ENCODE measurements at places on chromosomes 4 and X.

DNA sequence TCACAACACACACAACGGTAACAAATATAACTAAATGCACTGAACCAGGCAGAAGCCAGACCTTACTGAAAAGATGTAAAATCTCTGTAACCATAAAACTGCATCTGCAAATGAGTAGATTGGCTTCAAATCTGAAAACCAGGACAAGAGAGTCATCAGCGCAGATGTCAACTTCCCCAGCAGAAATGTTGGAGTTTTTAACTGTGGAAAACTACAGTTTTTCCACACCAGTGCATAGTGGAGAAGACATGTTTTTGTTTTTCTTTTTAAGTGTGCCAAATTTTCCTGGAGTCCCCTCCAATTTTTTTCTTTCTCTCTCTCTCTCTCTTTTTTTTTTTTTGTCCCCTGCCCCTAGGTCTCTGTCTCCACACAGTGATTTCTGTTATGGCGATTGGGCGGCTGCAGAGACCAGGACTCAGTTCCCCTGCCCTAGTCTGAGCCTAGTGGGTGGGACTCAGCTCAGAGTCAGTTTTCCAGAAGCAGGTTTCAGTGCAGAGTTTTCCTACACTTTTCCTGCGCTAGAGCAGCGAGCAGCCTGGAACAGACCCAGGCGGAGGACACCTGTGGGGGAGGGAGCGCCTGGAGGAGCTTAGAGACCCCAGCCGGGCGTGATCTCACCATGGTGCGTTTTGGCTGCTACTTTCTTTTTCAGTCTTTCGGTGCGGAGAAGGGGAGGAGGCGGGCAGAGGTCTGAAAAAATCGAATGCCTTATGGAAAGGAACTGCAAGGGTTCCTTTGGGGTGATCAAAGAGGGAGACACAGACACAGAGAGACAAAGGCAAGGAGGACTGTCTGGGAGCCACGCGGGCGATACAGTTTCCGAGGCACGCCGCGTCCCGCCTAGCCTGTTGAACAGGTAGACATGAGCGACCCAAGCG, at the start of gene GUCY1A1:
Gene GUCY1A1, plus strand, starts transcription at position 505 of the 878 bp plus-strand sequence. CDS start 30,020 bp downstream, outside the sequence.
- no peak for DNase-seq

DNA sequence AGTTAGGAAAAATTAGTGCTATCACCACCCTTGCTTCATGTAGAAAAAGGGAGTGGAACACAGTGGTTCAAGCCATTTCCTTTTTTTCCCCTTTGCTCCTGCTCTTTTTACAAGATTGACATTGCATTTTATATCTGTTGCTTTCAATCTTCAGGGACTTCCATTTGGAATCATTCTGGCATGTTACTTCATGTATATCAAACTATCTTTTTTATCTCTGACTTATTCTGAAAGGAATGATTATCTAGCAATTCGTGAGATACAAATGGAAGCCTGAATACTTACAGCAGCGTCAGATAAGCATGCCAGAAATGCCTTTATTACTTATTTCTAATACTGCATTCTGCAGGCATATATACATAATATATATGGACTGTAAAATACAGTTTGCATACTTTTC, 20.4 kb downstream of the ADGRL3 start:
- no peak for DNase-seq

DNA sequence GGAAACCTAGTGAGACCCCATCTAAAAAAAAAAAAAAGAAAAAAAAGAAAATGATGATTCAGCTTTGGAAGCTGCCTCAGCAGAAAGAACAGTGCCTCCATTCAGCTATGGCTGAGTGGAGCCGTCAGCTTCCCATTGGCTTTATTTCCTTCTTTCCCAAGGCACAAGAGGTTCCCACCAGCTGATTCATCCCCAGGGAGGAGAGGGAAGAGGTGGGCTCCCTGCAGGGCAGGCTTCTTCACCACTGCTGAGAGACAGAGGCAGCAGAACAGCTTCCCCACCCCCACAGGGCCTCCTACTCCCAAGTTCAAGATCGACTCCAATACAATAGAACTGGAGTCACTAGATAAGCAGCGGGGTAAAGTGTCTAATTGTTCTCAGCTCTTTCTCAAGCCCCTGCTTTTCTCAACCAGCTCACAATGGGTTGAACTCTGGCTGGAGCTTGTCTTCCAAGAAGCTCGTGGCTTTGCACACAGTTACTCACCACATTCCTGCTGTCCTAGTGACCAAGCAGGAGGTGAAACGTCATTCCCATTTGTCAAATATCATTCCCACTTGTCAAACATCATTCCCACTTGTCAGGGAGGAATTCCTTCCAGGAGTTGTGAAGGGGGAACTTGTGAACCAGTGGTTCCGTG, 47.8 kb downstream of the FHDC1 start:
- peak; percentile 66 for DNase-seq

DNA sequence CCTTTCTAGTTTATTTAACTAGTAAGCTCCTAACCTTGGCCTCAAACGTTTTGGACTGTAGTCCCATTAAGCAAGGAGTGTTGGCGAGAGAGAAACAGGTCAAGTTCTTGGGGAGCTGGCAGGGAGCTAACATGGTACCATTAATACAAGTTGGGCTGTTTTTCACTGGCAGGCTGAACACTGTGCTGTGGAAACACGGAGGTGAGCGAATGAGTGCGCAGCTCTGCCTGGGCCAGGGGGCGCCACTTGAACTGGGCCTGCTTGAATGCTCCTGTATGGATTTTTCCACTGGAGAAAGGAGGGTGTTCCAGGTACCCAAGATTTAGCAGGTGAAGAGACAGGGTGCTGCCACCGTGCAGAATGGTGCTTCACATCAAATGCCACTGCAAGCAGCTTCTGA, 7.4 kb upstream of the SMS start:
- no peak for DNase-seq

DNA sequence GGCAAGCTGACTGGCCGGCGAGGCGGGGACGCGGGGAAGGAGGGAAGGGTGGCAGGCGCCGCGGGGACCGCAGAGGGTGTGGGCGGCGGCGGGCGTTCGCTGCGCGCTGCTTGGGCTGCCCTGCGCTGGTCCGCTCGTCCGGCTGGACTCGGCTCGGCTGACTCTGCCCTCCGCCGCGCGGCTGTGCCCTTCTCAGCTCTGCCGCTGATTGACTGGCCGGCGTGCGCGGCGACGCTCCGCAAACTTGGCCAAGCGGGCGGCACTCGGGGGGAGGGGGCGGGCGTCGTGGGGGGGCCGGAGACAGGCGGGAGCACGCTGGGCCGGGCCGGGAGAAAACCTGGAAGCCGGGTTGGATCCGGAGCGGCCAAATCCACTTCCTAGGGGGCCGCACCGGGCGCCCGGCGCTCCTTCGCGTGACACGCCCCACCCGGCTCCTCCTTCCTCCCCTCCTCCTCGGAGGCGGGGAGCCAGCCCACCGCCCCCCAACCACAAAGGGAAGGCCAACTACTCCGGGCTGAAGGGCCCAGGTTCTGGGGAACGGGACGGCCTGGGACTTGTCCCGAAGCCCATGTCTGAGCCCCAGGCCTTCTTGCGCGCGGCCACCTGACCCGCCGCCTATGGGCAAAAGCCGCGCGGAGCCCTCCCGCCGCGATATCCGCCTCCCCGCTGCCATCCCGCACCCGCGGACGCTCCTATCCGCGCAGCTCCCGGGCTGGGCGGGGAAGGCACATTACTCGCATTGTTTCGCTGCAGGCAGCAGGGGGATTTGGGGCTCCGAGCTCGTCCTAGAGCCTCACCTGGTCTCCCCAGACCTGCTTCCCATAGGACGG, at the start of gene GPC4:
Gene GPC4, minus strand, starts transcription at position 214 of the 830 bp plus-strand sequence. CDS start 524 bp downstream, outside the sequence.
- DNase-seq, result peak; percentile 6

GRCh38 chr4:183376381-183376780, 54.2 kb upstream of the CLDN24 start:
- no peak for DNase-seq

GRCh38 chrX:29528281-29528680, 687.1 kb upstream of the MAGEB2 start:
- no peak for DNase-seq

- no peak for DNase-seq
Measured at GRCh38 chr4:187393531-187394344, 601.8 kb upstream of the ZFP42 start.

DNA sequence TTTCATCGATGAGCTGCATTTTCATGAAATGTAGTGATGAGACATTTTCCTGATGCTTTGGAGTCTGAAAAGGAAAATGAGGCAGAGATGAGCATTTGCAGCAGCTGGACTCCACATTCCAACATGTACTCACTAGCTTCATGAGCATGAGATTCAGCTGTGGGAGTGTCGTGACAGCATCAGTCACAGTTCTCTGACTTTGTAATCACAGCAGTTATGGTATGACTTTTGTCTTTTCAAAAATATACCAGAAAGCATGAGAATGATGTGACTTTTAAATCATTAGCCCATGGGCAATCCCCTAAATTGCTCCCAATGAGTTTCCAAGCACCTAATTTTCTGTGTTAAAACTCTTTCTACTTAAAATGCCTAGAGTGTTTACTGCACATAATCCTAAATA, 18.3 kb upstream of the MSL3 start:
- DNase-seq, result no peak

- DNase-seq, result no peak
Measured at GRCh38 chr4:66014146-66014765, 344.0 kb upstream of the EPHA5 start.

GRCh38 chr4:2339458-2340271, 77.8 kb upstream of the MXD4 start:
- no peak for DNase-seq

DNA sequence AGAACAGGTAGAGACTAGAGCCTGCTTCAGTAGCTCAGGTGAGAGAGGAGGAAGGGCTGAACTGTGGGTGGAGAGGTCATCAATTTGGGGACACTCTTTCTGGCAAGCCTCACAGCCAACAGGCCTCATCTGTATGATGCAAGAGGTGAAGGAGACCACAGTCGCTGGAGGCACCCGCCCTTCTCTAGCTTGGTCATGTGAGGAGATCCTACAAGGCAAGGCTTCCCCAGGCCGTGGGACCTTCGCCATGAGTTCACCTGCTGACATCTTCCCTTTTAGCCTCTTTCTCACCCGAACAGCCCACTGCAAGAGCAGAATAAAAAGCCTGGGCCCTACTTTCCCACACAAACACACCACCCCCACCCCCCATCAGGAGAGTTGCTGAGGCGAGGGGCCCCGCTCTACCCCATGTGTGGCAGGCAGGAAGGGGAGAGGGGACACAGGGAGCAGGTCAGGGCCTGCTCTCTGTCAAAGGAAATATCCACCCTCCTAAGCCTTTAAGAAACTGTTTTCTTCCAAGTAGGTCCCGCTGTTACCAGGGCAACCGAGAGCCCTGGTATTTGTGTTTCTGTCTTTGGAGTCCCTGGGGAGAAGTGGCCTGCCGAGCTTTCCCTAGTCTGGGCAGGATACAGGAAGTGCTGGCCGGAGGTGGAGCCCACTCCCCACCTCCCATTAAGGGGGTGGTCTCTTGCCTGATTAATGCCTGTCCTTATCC, 8.1 kb downstream of the RTL5 start:
- no peak for DNase-seq

DNA sequence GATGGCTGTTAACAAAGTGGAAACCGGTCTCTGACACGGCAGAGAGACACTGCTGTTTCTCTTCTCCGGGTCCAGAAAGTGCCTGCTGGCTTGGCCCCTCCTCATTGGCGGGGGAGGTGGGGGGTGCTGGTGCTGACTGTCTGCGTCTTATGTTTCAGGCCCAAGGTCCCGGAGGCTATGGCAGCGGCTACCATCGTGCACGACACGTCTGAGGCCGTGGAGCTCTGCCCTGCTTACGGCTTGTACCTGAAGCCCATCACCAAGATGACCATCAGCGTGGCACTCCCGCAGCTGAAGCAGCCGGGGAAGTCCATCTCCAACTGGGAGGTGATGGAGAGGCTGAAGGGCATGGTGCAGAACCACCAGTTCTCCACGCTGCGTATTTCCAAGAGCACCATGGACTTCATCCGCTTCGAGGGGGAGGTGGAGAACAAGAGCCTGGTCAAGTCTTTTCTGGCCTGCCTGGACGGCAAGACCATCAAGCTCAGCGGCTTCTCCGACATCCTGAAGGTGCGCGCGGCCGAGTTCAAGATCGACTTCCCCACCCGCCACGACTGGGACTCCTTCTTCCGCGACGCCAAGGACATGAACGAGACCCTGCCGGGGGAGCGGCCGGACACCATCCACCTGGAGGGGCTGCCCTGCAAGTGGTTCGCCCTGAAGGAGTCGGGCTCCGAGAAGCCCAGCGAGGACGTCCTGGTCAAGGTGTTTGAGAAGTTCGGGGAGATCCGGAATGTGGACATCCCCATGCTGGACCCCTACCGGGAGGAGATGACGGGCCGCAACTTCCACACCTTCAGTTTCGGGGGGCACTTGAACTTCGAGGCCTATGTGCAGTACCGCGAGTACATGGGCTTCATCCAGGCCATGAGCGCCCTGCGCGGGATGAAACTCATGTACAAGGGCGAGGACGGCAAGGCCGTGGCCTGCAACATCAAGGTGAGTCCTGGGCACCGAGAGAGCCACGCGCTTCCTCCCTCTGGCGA, 2.2 kb downstream of the AKAP17A start:
- DNase-seq, result no peak

GRCh38 chrX:55714161-55714560, 3.4 kb upstream of the RRAGB start:
- DNase-seq, result no peak

- DNase-seq, result no peak
Measured at GRCh38 chr4:162151386-162151785, 12.4 kb downstream of the FSTL5 start.

- DNase-seq, result no peak
Measured at GRCh38 chr4:145319751-145320150, 139.4 kb upstream of the OTUD4 start.

GRCh38 chr4:91127192-91127591, 1000.0 kb downstream of the CCSER1 start:
- DNase-seq, result no peak

DNA sequence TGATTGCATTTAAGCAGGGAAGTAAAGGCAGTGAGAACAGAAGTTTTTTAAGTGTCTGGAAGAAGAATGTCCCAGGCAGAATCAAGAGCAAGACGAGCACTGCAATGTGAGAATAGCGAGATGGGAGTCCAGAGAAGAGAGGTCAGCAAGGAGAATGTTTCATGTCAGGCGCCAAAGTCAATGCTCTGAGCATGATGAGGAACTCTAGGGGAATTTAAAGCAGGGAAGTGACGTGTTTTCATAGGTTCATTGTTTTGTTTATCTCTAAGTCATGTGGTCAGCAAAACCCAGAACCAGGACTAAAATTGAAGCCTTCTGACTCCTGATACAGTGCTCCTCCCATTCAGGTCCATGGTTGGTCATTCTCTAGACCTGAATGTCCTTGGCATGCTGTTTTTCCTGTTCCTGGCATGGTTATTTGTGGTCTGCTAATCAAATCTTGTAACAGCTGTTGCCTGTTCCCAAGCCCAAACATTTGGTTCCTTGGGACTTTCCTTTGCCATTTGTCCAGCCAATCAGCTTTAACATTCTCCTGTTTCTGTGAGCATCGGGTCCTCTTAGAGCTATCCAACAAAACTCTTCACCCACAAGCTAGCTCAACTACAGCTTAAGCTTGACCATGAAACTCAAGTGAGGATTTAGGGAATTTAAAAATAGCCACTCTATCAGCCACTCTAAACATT, 37.7 kb downstream of the PTCHD1 start:
- no peak for DNase-seq

DNA sequence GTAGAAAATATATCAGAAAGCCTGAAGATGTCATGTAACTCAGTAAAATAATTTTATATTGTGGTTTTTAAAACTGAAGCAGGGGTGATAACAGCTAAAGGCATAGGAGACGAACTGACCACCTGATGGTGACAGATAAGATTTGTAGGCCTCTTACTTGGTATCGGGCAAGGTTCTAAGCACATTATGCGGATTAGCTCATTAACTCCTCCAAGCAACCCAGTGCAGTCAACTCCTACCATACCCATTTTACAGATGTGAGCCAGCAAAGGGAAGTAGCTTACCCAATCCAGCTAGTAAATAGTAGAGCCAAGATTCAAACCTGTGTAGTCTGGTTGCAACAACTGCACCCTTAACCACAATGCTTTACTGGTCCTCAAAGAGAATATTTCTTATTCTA, 62.1 kb downstream of the CC2D2A start:
- DNase-seq, result no peak
